ENCODE measurements at places on chromosomes 1 and 21.
A peak's percentile ranks its signal among the peaks of the same experiment; 100 is the strongest.

GRCh38 chr1:80310703-80311245, 1304.2 kb upstream of the ADGRL4 start:
- no peak for DNase-seq

DNA sequence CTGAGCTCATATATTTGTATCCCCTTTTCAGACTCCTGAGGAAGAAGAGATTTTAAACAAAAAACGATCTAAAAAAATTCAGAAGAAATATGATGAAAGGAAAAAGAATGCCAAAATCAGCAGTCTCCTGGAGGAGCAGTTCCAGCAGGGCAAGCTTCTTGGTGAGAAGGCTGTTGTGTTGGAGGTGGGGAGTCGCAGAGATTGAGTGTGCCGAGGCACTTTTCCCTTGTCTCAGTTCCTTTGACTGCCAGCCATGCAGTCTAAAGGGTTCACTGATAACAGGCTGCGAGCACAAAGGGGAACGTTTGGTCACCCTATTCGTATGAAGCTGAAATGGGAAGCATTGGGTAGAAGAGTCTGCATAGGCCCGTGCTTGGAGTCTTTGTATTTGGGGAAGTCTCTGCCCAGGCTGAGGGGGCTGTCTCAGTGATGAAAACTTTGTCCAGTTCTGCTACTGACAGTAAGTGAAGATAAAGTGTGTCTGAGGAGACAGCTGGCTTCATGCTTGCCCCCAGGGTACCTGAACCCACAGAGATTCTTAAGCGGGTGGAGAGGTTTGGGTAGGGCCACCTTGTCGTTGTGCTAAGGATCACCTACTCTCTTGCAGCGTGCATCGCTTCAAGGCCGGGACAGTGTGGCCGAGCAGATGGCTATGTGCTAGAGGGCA, 2.8 kb downstream of the RPS8 start:
- DNase-seq = no peak

- DNase-seq = peak; percentile 50
Measured at GRCh38 chr1:25711555-25712298, 88.3 kb upstream of the SELENON start.

GRCh38 chr1:159753386-159753785, 27.4 kb upstream of the DUSP23 start:
- DNase-seq = no peak

DNA sequence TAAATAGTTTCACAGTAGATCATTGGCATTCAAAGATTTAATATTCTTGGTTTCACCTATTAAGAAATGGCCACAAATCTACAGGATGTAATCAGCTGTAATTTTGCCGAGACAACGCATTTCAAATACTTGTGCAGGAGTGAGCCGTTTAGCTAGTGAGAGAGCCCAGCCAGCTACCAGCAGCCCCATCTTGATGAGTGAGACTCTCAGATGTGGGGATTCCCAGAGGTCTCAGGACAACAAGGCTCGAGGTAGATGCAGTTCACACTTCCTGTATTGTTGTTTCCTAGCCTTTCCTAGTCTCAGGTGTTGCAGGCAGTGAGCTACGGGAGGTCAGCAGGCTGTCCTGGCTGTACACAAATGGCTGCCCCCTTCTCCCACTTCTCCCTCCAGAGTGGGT, 108.6 kb downstream of the PBX1 start:
- no peak for DNase-seq

DNA sequence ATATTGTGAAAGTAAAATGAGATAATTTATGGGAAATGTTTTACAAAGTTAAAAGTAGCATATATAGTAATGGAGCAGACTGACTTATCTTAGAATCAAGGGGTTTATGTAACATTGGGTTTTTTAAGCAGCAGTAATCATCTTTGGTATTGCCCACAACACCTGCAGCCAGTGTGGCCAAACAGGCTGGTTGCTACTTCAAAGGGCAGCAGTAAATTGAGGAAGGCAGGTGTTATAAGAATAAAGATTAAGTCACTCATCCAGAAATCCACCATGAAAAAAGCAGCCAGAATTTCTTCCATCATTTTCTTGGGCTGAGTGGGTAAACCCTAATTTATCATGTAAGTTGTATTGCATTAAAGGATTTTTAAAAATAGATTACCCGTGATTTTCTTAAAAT, 16.7 kb downstream of the DYNLT5 start:
- no peak for DNase-seq

GRCh38 chr1:114094675-114095074, 59.0 kb downstream of the SYT6 start:
- no peak for DNase-seq

GRCh38 chr21:35838350-35838749, 222.0 kb downstream of the SETD4 start:
- DNase-seq = no peak

DNA sequence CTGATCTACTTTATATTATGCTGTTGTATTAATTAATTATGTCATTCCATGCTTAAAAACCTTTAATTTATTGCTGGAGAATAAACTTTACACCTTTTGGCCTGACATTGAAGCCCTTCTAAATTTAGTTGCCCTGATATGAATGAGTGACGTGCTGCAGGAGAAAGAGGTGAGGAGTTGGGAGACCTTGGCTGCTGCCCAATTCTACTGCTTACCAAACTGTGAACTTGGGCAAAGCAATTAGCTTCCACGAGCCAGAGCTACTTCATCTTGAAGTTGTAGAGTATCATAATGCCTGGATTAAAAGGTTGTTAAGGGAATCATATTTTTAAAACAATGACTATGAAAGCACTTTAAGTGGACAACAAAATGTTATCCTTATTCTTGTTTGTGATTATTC, 126.8 kb upstream of the DEPDC1 start:
- DNase-seq = no peak

- peak; percentile 25 for DNase-seq
Measured at GRCh38 chr1:98870959-98871903, 133.4 kb downstream of the PLPPR5 start.

- DNase-seq = no peak
Measured at GRCh38 chr1:3173381-3173980, 104.5 kb downstream of the PRDM16 start.

GRCh38 chr1:83671586-83671985, 327.3 kb downstream of the TTLL7 start:
- DNase-seq = no peak

- peak; percentile 94 for DNase-seq
Measured at GRCh38 chr21:45615145-45615711, 28.3 kb upstream of the PCBP3 start.

DNA sequence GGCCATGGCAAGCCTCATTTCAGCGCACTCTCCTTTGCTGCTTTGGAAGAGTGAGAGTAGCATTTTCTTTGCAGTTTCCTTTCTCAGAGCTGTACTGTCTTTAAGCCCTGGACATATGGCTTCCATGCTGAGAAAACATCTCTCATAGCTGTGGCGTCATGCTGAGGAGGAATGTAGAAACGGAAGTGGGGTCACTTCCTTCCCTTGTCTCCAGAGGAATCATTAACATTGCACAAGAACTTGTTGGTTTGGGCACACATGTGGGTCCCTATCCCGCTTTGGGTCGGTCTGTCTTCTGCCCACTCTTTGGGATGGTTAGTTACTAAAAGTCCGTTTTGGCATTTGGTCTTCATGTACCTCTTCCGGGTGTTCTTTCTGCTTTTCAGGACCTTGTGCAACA, 5.6 kb downstream of the MFN2 start:
- DNase-seq = no peak

DNA sequence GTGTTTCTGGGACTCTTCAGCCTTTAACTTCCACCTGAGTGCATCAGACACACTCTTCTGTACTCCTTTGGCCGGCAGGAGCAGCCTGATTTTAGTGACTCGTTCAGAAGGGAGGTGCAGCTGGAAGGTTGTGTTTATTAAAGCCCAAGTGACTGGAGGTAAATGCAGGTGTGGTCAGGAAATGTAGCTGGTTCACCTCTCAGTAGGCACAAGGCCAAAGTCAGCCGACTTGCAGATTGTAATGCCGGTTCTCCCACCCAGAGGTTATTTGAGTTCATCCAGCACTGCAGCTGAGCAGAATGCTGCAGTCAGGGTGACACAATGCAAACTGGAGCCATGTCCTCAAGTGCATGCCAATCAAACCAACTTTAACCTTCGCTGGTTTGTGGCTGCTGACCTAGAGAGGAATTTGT, 91.5 kb downstream of the SPATA46 start:
- DNase-seq = no peak
